ENCODE measurements at places on chromosomes 11 and 22.

DNA sequence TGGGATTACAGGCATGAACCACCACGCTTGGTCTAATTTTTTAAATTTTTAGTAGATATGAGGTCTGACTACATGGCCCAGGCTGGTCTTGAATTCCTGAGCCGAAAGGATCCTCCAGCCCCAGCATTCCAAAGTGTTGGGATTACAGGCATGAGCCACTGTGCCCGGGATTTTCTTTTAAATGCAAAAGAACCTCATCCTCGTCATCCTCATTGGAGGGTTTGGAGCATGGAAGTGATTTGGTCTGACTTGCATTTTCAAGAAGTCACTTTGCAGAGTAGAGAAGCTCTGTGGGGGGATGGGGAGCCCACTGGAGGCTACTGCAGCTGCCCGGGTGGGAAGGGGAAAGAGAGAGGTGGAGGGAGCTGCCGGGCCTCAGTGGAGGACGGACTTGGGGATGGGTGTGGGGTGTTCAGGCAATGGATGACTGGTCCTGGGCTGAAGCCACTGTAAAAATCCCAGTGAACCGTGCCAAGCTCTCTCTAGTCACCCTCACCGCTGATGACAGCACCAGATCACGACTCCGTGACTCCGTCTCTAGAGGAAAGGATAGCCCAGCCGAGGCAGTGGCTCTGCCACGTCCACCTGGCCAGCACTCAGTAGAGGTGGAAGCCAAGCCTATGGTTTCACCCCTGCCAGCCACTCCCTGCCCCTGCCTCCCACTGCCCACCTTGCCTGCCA is 32.8 kb upstream of the SLC22A12 start:
- no peak for DNase-seq

- no peak for DNase-seq
Observed at GRCh38 chr11:69943066-69943465, 123.8 kb upstream of the FGF3 start.

DNA sequence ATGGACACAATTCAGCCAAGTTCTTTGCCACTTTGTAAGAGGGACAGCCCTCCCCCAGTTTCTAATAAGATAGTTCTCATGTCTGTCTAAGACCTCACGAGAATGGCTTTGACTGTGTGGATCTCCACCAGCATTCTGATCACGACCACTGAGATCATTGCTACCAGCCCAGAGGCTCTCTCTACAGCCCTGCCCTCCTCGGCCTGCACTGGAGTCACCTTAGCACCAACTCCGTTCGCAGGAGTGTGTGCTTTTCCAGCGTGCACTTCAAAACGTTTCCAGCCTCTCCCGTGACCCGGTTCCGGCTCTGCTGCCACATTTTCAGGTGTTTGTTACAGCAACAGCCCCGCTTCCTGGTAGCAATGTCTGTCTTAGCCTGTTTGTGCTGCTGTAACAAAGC is 26.2 kb downstream of the TSPAN32 start:
- DNase-seq, result no peak

DNA sequence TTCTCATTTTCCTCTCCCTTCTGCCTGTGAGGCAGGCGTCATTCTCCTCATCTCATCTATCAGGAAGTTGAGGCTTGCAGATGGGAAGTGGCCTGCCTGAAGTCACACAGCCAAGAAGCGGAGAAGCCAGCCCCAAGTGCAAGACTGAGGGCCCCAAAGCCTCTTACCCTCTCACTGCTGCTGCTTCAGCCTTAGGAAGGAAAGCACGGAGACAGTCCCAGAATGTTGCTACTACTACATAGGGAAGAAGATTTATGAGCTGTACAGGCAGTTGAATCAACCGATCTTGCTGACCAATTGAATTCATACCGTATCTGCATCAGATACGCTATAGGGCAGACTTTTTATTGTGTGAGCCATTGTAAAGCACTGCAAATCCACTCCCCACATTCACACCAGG is 89.0 kb downstream of the CWC15 start:
- DNase-seq, result no peak

- DNase-seq, result no peak
Observed at GRCh38 chr11:20926799-20927540, 257.6 kb downstream of the NELL1 start.

DNA sequence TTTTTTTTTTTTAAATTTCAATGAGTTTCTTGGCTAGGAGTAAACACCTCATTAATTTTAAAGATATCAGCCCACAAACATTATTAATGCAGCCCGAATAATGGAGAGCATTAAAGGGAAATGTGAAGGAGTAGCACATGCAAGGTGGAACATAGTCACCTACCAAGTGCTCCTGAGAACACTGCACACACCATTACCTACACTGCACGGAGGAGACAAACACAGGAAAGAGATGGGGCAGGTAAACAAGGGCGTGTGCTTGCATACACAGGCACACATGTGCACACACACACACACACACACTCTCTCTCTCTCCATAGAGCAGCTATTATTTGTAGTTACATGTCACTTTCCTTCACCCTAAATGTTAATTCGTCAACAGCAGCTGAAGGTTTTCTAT is 30.2 kb downstream of the HTR3B start:
- DNase-seq, result no peak

GRCh38 chr11:15890031-15890713 is 466.2 kb downstream of the SOX6 start:
- DNase-seq, result no peak

GRCh38 chr11:41982975-41983374 is 523.5 kb upstream of the LRRC4C start:
- no peak for DNase-seq

DNA sequence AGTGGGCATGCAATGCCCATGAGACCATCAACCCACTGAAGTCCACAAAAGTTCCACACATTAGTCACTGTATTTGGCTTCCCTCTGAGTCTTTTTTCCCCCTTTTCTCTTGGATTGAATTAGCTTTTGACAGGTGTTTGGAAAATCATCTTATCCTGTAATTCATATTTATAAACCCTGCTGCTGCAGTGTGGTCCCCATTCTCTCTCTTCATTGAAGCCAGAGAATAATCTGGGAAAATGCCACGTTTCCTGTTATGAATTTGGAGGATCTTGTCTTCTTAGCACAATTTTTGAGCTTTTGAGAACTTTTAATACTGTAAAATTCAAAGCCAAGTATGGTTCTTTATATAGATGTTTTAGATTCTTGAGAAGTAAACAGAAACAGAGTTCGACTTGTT is 84.8 kb downstream of the UVRAG start:
- DNase-seq, result no peak

DNA sequence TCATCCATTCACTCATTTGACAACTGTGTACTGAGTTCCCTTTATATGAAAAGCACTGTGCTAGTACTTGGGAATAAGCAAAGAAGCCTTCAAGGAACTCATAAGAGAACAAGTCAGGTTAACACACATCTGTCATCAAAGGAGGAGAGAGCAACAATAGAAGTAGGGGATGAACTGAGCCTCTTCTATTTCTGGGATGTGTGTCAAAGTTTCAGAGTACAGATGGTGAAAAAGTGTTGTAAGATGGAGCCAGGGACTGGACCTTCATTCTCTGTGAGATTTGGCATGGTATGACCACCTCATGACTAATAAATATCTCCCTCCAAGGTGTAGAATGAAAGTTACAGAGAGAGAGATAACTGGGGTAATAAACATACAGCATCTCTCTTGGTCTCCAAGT is 349.8 kb upstream of the PLET1 start:
- DNase-seq, result no peak

- no peak for DNase-seq
Observed at GRCh38 chr11:117738246-117738957, 58.6 kb downstream of the DSCAML1 start.

- DNase-seq, result no peak
Observed at GRCh38 chr11:2207773-2208621, 36.4 kb upstream of the TH start.

DNA sequence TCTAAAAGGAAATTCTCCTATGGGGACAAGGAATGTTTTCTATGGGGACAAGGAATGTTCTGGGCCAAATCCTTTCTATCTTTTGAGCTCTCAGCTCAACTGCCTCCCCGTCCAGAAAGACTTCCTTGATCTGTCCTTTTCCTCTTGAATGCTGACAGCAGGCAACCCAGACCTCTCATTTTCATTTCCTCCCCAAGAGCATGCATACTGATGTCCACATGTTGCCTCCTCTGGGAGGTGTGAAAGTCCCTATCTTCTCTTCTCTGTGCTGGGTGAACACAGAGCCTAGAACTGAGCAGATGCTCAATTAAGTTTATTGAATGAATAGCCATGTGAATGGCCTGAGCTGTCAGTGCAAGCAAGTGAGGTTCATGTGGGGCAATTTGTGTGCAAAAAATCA is 331.9 kb upstream of the NARS2 start:
- DNase-seq, result no peak

GRCh38 chr11:126134461-126135155 is 71.9 kb upstream of the CDON start:
- DNase-seq, result no peak

- DNase-seq, result peak; percentile 44
Observed at GRCh38 chr22:44380756-44381486, 68.2 kb upstream of the SHISAL1 start.

DNA sequence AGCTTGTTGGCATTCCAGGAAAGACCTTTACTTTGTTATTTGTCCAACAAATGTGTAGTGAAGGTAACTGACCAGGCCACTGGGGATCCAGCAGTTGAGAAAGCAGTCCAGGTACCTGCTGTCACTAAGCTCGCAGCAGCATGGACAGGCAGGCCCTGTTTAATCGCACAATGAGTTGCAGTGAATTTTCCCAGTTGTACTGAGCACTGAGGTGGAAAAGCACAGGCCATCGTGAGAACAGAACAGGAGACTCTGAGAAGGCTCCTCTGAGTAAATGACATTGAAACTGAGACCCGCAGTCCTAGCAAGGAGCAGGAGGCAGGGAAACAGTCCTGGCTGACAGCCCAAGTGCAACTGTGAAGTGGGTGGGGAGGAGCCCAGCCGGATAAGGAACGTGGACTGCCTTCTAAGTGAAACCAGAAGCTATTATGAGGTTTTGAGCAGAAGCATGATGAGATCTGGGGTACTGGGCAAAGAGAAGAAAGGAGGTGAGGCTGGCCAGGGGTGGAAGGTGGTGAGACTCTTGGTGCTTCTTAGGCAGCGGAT is 39.8 kb upstream of the CDON start:
- no peak for DNase-seq

DNA sequence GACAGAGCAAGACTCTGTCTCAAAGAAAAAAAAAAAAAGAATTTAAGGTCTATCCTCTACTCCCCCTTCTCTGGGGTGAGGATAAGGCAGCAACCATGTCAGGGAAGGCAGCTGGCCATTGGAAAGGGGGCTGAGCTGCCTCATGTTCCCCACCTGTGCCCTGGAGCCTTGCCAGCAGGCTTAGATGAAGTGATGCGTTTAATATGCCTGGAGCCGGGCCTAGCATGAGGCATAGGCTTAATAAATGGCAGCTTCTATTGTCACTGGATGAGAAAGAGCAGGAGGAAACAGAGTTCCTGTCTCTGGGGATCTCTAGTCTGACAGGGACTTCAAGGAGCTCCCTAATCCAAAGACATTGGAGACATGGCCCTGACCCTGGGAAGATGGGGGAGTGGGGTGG is 3.2 kb upstream of the KCNE3 start:
- DNase-seq, result peak; percentile 68

DNA sequence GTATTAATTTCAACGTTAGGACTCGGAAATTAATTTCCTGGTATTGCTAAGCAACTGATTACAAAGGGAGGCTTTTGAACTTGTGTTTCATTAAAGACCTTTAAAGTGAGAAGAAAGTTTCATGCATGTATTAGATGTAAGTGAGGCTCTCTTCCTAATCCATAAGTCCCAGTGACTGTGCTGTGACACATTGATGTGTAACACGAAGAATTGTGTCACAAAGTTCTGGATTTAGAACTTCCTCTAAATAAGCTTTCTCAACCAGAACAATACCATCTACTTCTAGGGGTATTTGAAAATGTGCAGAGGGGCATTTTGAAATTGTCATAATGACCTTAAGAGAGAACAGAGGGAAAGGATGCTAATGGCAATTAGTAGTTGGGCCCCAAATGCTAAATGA is 14.4 kb downstream of the DCUN1D5 start:
- DNase-seq, result no peak

DNA sequence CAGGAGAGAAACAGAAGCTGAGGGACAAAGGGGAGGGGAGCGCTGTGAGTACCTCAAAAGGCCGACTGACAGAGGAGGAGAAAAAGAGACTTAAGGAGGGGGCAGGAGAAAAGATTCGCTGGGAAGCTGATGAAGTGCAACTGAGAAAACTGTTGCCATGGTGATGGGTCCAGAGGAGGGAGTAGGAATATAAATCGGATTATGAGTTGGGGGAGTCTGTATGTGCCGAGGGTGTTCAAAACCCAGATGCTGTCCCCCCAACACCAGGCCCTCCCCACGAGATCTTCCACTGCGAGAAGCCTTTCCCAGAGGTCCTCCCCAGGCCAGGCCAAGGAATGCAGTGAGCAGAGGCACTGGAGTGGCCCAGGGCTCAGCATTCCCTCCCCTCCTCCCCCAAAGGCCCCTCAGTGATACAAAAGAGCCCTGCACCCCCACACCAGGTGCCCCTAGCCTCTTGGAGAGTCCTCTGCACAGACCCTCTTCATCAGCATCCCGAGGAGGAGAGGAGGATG is 13.7 kb upstream of the BCL9L start:
- no peak for DNase-seq

DNA sequence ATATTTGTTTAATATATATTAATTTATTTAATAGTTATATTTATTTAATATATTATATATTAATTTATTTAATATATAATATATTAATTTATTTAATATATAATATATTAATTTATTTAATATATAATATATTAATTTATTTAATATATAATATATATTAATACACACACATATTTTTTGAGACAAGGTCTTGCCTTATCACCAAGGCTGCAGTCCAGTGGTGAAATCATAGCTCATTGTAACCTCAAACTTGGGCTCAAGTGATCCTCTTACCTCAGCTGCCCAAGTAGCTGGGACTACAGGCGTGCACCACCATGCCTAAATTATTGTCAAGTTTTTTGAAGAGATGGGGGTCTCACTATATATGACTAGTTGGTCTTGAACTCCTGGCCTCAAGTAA is 51.4 kb upstream of the DDI1 start:
- no peak for DNase-seq

- no peak for DNase-seq
Observed at GRCh38 chr11:23181022-23181807, 320.9 kb upstream of the CCDC179 start.

DNA sequence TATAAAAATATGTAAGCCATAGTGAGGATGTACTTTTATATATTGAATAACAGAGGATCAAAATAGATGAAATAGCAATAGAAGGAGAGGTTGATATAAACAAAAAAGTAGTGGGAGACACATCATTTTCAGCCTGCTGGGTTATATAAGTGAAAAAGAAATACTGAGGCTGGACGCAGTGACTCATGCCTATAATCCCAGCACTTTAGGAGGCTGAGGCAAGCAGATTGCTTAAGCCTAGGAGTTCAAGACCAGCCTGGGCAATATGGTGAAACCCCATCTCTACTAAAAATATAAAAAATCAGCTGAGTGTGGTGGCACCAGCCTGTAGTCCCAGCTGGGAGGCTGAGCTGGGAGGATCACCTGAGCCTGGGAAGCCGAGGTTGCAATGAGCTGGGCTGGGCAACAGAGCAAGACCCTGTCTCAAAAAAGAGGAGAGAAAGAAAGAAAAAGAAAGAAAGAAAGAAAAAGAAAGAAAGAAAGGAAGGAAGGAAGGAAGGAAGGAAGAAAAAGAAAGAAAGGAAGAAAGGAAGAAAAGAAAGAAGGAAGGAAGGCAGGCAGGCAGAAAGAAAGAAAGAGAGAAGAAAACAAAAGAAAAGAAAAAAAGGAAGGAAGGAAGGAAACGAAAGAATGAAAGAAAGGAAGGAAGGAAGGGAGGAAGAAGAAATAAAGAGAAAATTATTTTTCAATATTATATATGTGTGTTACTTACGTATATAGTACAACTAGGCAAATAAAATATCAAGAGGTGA is 7.0 kb upstream of the P2RY2 start:
- no peak for DNase-seq

- DNase-seq, result no peak
Observed at GRCh38 chr11:117766026-117766425, 31.0 kb downstream of the DSCAML1 start.
